ENCODE measurements at places on chromosomes 7 and 10.

DNA sequence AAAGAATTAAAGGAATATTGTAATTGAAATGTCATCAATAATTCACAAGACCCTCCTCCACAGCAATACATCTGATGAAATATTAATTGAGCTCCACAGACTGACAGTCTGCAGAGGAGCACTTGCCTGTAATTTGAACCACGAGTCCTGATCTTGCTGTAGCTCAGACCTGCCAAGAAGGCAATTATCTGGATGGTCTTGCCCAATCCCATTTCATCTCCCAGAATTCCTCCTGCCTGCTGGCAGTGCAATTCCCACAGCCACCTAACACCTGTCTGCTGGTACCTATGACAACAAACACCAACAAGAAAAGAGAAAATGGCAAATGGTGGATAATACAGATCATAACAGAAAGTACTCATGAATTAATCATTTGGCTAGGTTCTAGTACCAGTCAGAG is 38.5 kb downstream of the ERCC6 start:
- no peak for DNase-seq

- no peak for DNase-seq
Measured at GRCh38 chr10:118810796-118811505, 56.2 kb upstream of the CACUL1 start.

DNA sequence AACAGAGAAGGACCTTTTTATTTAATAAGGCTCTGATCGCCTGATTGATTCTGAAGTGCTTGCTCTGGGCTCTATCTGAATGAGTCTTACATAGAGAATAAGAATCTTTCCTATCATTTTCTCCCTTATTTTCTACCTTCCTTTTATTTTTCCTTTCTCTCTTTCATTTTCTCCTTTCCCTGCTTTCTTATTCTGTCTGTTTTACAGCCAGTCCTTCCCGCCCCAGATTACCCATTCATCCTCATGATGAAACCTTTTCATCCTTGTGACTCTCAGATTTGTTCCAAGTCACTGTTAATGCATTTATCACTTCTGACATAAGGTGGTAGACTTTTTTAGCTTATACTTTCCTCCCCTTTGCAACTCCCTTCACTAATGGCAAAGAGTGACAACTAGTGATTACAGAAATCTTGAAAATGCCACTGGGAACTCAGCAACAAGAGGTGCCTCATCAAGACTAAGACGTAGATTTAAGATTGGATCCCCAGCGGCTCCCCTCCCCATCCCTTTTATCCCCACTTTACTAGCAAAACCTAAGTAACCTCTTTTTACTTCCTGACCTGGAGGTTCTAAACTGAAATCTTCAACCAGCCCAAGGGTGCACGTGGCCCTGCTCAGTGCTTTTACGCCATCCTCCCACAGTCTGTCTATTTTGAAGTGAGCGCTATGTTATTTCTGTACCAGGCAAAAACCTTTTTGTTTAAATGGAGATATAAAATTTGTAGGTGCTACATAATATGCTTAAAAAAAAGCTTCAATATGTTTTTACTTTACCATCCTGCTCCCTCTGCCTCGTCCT is 179.8 kb downstream of the DYNC1I1 start:
- no peak for DNase-seq

DNA sequence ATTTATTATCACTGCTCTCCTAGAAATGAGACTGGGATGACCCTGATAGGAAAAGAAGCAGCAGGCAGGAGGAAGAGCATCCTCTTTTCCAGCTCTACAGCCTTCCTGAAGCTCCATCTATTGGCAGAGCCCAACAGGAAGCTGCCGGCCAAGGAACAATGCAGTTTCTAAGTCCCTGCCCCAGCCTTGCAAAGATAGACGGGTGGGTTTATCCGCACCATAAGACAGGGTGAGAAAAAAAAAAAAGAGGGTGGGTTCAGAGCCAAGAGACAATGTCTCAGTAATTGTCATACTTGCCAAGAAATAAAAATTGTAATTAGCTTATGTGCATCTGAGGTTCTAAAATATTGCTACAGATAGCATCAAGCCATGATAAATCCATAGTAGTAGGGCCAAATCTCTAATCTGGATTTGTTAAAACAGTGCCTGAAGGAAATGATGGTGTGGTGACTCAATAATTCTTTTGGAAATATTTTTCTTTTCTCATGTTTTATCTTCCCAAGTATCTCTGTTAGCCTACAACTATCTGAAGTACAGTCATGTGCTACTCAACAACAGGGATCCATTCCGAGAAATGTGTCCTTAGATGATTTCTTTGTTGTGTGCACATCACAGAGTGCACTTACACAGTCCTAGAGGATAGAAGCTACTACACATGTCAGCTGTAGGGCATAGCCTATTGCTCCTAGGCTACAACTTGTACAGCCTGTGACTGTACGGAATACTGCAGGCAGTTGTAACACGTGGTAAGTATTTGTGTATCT is 242.9 kb upstream of the CXCL12 start:
- no peak for DNase-seq

GRCh38 chr10:119190353-119190752 is 11.7 kb upstream of the PRDX3 start:
- DNase-seq: peak; percentile 87

DNA sequence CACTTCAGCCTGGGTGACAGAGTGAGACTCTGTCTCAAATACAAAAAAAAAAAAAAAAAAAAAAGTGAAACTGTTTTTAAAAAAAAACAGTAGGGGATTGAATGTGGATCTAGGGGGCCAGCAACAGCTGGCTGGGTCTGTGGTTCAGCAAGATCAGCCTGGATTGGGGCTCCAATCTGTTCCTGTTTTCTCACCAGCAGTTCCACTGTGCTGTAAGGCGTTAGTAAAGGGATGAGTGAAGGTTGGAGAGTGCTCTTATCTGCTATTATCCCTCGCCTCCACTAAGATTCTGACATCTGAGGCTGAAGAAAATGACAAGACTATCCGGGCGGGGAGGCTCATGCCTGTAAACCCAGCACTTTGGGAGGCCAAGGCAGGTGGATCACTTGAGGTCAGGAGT is 41.6 kb upstream of the GTF2IRD1 start:
- DNase-seq: no peak

- DNase-seq: no peak
Measured at GRCh38 chr7:77935652-77936348, 137.2 kb downstream of the PHTF2 start.

DNA sequence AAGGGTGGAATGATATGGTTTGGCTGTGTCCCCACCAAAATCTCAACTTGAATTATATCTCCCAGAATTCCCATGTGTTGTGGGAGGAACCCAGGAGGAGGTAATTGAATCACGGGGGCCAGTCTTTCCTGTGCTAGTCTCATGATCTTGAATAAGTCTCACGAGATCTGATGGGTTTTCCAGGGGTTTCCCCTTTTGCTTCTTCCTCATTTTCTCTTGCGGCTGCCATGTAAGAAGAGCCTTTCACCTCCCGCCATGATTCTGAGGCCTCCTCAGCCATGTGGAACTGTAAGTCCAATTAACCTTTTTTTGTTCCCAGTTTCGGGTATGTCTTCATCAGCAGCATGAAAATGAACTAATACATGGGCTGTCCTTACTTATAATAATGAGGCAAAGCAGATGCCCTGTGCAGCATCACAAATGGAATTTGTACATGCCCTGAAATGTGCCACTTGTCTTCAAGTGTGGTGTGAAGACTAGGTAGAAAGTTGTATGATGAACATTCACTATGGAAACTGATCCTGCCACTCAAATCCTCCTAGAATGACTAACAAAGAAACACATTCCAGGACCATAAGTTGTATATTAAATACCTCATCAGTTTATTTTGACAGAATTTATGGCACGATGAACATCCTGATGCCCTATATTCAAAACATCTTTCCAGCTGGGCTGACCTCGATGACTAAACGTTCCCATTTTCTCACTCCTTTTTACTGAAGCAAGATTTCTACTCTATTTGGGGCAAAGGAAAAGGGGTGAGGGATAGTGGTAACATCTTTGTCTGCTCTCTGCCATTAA is 122.8 kb upstream of the CTTNBP2 start:
- no peak for DNase-seq

DNA sequence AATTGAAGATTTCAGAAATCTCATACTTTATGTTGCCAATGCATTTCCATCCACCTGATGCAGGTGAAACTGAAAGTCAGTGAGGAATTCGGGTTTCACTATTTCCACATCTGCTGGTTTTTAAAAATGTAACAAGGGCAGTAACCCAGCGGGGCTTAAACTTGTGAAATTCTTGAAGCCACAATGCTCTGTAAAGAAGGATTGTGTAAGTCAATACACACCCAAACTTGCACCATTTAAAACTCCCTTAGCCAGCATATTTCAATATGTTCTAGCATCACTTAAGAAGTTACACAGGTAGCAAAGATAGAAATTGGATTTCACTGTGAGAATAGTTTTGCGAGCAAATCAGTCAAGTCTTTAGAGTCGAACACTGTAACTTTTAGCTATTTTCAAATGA is 386.1 kb downstream of the PLXDC2 start:
- DNase-seq: no peak

DNA sequence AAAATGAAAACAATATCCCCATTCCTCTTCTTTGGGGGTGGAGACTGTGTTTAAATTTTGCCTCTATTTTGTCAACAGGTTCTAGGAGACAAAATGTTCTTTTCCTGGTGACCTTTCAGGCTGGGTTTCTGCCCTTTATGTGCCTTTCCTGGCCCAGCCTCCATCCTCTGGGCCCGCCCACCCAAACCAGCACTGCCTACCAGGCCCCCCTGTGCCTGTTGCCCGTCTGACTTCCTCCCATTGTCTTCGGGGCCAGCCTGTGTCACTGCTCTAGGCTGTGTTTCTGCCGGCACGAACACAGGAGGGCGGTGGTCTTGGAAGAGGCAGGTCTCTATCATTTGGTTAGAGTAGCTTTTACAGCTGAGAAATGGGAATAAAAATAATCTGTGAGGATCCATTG is 13.9 kb downstream of the TSPAN14 start:
- no peak for DNase-seq

- DNase-seq: peak; percentile 85
Measured at GRCh38 chr10:112949875-112950507, at the start of gene TCF7L2. TSS of gene TCF7L2 (plus strand) at chr10:112950247. CDS start at chr10:112950757, 510 bp downstream.

- no peak for DNase-seq
Measured at GRCh38 chr7:69837387-69838068, 239.3 kb downstream of the AUTS2 start.

DNA sequence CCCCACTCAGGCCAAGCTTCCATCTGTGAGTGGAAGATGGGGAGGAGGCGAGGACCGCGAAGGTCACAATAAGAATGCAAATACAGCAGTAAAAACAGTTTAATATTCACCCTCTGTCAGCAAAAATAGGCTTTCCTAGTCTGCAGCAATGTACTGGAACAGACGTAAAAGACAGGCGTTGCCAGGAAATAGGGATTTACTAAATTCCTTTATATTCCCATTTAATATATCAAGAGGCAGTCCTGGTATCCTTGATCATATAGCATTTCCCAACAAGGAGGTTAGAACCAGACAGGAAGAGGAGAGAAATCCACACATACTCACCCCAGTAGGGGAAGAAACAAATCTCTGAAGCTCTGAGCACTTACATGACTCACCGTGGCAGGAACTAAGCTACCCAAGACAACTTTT is 1054.9 kb upstream of the C7orf33 start:
- DNase-seq: peak; percentile 9

GRCh38 chr10:70575486-70575873 is 27.1 kb downstream of the PRF1 start:
- no peak for DNase-seq

DNA sequence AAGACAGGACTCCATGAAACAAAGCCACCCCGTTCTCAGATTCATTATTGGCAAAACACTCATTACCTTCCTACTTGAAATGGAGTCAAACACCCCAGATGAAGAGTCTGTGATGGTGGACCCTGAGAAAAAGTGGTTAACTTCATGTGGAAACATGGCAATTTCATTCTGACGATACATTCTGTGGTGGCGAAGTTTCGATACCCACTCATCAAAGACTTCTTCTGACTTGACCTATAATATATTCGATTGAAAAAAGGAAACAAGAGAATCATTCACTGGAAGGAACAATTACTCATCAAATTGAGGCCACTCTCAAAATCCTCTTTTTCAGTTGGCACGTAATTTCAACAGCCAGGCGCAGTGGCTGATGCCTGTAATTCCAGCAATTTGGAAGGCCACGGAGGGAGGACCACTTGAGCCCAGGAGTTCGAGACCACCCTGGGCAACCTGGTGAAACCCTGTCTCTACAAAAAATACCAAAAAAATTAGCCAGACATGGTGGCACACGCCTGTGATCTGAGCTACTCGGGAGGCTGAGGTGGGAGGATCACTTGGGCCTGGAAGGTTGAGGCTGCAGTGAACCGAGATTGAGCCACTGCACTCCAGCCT is 108.8 kb upstream of the GSDME start:
- no peak for DNase-seq

GRCh38 chr7:1873070-1873405 is 203.0 kb downstream of the ELFN1 start:
- no peak for DNase-seq

Measured in hepatic stellate cell (primary cell).